Activated naive CD8-positive, alpha-beta T cell treated with anti-CD3 and anti-CD28 coated beads, Interleukin-2, amount 50 U/mL, for 16 hours (primary cell): ENCODE measurements at places on chromosomes 16 and 17.

GRCh38 chr17:63475491-63476412, 1.1 kb upstream of the ACE start:
- DNase-seq, result no peak

DNA sequence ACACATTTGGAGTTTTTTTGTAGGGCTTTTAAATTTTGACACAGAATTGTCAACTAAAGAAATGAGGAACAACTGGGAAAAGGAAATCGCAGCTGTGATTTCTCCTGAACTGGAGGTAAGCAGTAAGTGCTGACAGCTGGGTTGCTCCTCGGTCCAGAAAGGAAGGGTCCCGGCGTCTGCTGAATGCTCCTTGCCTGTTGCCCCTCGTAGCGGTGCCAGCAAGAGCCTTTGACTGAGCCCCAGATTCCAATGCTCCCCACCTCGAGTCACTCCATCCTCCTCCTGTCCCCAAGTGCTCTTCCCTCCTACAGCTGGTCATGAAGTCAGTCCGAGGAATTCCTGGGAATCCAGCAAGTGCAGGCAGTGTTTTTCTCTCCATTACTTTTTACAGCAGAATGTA, 32.0 kb upstream of the ENDOV start:
- DNase-seq, result no peak

- DNase-seq, result no peak
Observed at GRCh38 chr16:72884037-72884436, 163.9 kb downstream of the ZFHX3 start.

- DNase-seq, result no peak
Observed at GRCh38 chr17:63154586-63155244, 188.7 kb downstream of the TANC2 start.

DNA sequence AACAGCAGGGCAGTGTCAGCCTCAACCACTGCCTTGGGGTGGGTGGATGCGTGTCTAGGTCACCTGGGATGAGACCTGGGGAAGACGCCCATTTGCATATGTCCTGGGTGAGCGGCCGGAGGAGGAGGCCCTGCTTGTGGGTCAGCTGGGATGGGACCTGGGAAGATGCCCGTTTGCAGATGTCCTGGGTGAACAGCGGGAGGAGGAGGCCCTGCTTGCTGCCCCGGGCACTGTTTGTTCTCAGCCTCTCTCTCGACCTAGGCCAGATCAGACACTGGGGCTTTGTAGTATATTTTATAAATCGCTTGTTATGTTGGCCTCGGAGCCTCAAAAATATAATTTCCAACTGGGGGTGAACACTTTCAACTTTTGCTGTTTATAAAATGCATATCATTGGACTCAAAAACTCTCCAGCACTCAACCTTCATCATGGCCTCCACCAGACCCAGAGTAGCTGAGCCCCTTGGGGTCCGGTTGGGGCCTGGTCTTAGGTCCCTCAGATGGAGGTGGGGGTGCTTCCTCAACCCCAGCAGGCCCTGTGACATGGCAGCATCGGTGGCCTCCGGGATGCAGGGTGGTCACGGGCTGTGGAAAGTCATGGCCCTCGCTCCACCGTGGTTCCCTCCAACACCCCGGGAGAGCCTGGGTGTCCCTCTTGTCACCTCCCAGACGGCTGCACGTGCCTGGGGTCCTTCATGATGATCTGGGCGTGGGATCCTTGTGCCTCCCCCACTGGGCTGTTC, 17.3 kb downstream of the DBNDD1 start:
- DNase-seq, result no peak

GRCh38 chr16:27253526-27253930, 15.0 kb downstream of the NSMCE1 start:
- no peak for DNase-seq

- no peak for DNase-seq
Observed at GRCh38 chr17:15971098-15971678, 26.3 kb downstream of the ADORA2B start.
